ENCODE measurements at places on chromosomes 6 and 20. TPM values are rescaled to one million over a fixed set of nuclear protein-coding genes. Genes with fewer than 3 reads are reported as not detected.

SLC17A1 gene
- total RNA-seq: not detected

SLC22A7 gene
- not detected for total RNA-seq

RBM39 gene
- 159 TPM for total RNA-seq

SEL1L2 gene
- not detected for total RNA-seq

PRPH2 gene
- not detected for total RNA-seq

LY6G6D gene
- total RNA-seq: not detected

PI3 gene
- total RNA-seq: 10.8 TPM

Measured in foreskin keratinocyte (primary cell).